ENCODE measurements at places on chromosomes 13 and 19.

DNA sequence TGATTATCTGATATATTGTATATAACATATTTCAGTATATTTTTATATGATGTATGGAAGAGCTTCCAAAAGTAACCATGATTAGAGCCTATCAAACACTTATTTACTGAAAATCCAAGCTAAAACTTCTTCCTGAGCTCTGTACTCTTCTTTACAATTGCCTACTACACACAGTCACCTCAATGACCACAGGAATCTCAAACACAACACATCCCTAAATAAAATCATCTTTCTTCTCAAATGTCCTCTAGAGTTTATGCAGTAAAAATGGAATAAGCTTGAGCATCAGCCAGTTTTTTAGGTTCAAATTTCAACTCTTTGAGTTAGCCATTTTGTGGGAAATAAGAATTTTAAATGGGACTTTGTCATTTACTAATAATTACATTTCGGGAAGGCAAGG, 102.6 kb upstream of the FNDC3A start:
- DNase-seq = no peak

DNA sequence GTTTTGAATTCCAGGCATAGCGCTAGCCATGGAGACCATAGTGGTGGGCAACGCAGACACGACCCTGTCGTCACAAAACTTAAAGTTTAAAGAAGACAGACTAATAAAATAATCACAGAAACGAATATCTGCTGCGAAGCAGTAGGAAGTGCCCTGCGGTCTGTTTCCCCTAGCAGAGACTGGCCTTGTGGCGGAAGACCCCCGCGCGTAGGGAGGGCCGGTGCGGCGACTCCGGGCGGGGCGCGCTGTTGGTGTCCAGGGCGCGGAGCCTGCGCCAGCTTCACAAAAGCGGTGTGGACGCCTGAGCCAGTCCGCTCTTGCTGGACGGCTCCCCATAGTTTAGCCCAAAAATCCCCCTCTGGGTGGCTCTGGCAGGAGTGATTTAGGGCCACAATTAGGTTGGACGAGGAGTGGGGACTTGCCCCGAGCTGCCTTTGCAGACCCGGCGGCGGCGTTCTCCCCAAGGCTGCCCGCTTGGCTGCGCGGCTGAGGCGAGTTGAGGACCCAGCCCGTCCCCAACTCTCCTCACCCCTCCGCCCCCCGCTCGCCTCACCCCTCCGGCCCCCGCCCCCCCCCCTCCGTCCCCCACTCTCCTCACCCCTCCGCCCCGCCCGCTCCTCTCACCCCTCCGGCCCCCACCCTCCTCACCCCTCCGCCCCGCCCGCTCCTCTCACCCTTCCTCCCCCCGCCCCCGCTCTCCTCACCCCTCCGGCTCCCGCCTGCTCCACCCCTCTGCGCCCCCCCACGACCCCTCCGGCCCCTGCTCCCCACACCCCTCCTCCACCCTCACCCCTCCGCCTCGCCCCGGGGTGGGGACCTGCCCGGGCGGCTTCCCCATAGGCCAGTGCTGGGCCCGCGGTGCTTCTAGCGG, 14.2 kb upstream of the LATS2 start:
- DNase-seq = no peak

- peak; percentile 26 for DNase-seq
Observed at GRCh38 chr13:26185720-26186117, 36.4 kb downstream of the RNF6 start.

GRCh38 chr19:30017172-30017571, 75.1 kb downstream of the URI1 start:
- DNase-seq = no peak

DNA sequence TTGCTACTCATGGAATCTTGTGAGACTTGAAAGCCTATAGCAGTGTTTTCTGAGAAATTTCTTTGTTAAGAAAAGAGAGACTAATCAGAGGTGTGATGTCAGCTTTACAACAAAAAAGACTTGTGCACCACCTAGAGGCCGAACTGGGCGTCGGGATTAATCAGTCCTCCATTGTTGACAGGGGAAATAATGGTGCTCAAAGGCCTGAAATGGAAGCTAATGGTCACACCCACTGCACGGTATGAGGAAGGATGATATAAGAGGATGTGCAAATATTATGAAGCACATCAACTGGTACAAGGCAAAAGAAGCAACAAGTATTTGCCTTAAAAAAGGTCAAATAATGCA, 480.2 kb upstream of the MIR17HG start:
- peak; percentile 50 for DNase-seq

- peak; percentile 26 for DNase-seq
Observed at GRCh38 chr13:112842343-112842856, 126.6 kb upstream of the MCF2L start.

DNA sequence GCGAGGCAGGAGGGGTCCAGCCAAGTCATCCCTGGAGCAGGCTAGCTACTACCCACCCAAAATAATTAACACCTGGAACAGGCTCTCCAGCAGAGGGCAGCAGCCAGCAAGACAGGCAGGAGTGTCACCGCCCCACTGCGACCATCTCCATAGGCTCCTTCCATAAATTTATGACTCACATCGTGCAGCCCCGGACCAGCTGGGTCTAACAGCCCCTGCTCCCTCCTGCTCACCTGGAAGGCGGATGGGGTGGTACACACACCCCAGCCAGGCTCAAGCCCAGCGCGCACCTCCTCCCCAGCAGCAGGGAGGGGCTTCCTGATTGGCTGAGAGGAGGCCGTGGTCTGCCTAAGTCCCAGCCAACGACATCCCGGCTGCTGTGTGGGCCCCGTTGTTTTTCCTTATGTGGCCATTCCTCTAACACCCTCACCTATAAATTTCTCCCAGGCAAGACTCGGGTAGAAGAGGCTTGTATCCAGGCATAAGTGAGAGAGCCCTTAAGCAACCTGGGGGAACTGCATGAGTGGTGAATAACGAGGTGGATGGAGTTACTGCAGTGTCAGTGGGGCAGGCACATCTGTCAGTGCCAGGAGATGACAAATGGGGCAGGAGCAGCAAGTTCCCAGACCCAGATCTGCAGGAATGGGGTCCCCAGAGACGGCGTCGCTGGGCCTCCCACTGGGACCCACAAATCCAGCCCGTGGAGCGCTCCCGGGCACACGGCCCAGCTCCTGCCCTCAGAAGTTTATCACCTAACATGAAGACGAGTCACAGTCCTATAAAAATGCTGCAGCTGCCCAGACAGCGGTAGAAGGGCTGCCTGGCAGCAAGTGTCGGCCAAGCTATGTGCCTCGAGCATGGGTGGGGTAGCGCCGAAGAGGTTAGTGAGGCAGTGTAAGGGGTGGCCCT, 43.1 kb downstream of the CEBPG start:
- DNase-seq = no peak

- DNase-seq = no peak
Observed at GRCh38 chr19:40216013-40216776, 2.0 kb downstream of the TTC9B start.

GRCh38 chr19:13260883-13261653, 110.9 kb downstream of the IER2 start:
- DNase-seq = peak; percentile 8

DNA sequence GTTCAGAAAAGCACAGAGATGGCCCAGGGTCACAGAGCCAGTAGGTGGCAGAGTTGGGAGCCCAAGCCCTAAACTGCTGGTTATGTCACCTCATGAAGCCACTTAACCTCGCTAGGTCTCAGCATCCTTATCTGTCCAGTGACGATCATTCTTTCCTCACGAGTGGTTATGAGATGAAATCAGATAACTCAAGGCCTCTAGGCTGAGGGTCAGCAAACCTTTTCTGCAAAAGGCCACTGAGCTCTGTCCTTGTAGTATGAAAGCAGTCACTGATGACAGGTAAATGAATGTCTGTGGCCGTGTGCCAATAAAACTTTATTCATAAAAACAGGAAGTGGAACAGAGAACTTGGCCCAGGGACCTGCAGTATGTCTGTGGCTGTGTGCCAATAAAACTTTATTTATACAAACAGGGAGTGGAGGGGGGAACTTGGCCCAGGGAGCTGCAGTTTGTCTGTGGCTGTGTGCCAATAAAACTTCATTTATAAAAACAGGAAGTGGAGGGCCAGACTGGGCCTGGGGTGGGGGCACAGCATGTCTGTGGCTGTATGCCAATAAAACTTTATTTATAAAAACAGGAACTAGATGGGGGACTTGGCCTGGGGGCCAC, 71.2 kb downstream of the GNG7 start:
- DNase-seq = no peak
